Epithelial cell of alveolus of lung (primary cell): ENCODE measurements at places on chromosomes 4 and X. TPM values are rescaled to one million over a fixed set of nuclear protein-coding genes. Genes with fewer than 3 reads are reported as not detected.

KLF8 gene
- total RNA-seq = 1.6 and 1.7 TPM in 2 replicates

AFP gene
- 0.13 TPM in 1 of 2 replicates, not detected in the other for total RNA-seq

DUSP9 gene
- total RNA-seq = 0.32 and 0.39 TPM in 2 replicates

ZRSR2 gene
- 0.78 and 3.0 TPM in 2 replicates for total RNA-seq

MGAT4D gene
- not detected in 2 replicates for total RNA-seq

TLR8 gene
- not detected in 2 replicates for total RNA-seq
